Mesothelial cell of epicardium (in vitro differentiated cells): ENCODE measurements at places on chromosomes 2 and 18.

DNA sequence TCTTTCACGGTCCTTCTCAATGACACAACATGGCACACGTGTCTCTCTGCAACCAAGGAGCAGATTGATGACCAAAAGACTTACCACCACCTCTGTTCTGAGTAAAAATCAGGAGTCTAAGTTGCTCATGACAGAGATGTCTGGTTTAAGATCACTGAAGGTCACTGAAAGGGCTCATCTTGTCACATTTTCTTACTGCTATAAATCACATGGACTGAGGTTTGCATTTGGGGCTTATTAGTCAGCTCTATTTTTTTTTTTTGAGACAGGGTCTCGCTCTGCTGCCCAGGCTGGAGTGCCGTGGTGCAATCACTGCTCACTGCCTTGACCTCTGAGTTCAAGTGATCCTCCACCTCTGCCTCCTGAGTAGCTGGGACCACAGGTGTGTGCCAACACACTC lies 19.4 kb downstream of the CFLAR start:
- DNase-seq = no peak

- DNase-seq = no peak
Observed at GRCh38 chr18:29594493-29594892, 1417.6 kb upstream of the CDH2 start.

DNA sequence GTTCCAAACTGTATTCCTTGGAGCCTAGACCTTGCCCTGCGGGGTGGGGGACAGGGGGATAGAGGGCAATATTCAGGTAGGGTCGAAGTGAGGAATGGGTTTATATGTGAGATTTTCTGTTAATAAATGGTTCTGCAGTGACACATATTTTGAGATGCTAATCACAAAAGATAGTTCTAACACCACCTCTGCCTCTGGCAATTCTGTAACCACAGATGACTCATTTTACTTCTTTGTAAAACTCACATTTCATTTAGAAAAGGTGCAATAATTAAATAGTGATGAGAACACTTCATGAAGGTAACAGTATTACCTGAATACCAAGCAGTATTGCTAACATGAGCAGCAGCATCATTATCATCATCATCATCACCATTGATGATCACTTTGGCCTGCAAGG lies 306.6 kb downstream of the SUCLG1 start:
- no peak for DNase-seq

GRCh38 chr2:62817995-62818713 lies 112.6 kb downstream of the EHBP1 start:
- DNase-seq = no peak

DNA sequence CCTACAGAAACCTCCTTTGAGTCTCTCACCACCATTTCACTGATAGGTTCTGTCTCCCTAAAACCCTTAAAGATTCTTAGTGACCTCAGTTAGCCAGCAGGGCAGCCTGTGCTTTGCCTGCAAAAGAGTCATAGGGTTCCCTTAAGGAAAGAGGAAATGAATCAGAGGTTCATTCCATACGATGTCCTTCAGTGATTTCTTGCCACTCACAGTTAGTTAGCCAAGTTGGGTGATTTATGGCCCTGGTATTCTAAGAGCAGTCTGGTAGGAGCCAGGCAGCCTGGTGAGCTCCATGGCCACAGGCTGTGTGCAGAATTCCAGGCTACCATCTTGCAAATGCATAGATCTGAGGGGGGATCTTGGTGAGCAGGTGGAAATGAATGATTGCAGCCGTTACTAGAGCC lies 18.7 kb upstream of the CCBE1 start:
- no peak for DNase-seq

DNA sequence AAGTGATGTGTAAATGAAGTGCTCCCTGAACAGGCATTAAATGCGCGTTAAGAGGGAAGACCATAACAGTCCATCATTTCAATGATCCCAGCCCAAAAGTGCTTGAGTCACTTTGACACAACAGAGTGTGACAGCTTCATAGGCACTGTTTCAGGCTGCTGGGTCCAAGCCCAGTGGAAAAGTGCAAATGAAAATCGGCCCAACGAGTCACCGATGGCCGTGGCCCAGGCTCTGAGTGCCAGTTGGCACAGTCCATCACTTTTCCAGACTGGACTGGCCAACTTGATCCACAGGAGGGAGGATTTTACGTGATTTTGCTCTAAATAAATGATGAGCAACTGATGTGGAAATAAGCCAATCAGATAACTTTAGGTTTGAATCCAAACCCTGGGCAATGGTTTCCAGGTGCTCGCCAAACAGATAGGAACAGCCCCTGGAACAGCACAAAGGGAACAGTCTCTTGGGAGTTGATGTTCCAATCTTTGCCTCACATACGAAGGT lies 114.0 kb downstream of the SP3 start:
- no peak for DNase-seq

- no peak for DNase-seq
Observed at GRCh38 chr2:73762571-73762970, 17.3 kb downstream of the DUSP11 start.

DNA sequence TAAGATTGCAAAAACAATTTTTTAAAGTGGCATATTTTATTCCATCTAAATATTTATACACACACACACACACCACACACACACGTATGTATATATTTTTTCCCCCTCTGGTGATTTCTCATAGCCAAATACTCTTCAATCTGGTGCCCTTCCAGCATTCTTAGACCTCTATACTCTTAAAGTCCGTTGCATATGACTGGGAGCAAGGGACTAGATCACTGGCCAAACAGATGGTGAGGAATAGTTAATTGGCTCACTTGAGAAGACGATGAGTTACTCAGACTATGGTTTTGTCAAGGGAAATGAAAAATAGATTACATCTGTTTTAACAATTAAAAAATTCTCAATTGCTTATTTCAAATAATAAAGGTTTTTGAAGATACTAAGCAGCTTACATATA lies 512.5 kb upstream of the LRRTM4 start:
- DNase-seq = no peak

GRCh38 chr18:55114876-55115275 lies 155.6 kb upstream of the CCDC68 start:
- no peak for DNase-seq

GRCh38 chr2:239394346-239394945 lies 6.4 kb downstream of the HDAC4 start:
- DNase-seq = no peak

DNA sequence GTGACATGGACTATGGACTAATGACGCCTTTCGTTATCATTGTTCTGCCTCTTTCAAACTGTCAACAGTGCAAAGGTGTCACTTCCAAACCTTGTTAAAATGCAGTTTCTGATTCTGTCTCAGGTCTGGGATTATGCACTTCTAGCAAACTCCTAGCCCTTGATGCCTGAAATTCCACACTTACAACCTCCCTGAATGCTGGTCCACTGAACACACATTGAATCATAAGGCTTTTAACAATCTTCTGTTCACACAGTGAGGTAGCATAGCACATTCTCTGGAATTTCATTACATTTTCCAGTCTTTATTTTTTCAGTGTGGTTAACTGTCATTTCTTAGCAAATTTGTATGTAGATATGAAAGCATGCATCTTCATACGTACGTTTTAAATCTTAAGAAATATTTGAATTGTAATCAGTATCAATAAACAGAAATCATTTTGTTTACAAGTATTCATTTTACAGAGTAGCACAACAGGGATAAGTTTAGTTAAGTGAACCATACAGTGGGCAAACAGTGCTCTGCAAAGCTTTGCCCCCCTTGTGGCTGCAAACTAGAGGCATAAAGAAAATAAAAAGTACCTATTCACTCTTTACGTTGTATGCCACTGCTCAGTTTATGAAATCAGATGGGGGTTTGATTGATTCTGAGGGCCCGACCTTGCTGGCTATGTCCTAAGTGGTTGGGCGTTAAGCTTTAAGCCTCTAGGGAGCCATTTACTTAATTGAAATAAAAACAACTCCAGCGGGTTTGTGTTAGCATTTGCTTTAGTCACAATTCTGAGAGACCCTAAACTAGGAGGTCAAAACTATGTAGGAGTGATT lies 250.8 kb downstream of the LRRTM1 start:
- no peak for DNase-seq
